ENCODE measurements at places on chromosomes 12 and 14. TPM values are rescaled to one million over a fixed set of nuclear protein-coding genes. Genes with fewer than 3 reads are reported as not detected.

The TAS2R7 gene
- total RNA-seq: not detected

The LMO3 gene
- total RNA-seq: 0.10 TPM

The OAS3 gene
- total RNA-seq: 2.9 TPM

The RNASE4 gene
- total RNA-seq: 0.77 TPM

The KRT85 gene
- total RNA-seq: not detected

The SMCO2 gene
- not detected for total RNA-seq

The BBOF1 gene
- total RNA-seq: 1.0 TPM

The YLPM1 gene
- total RNA-seq: 38.9 TPM

The KERA gene
- total RNA-seq: not detected

The CCDC198 gene
- not detected for total RNA-seq

The CATSPERB gene
- total RNA-seq: 0.52 TPM

The SMAGP gene
- total RNA-seq: 1.9 TPM

The ZNF891 gene
- total RNA-seq: 0.69 TPM

The C14orf132 gene
- 0.57 TPM for total RNA-seq

The DBX2 gene
- 0.08 TPM for total RNA-seq

The MGST1 gene
- total RNA-seq: 9.3 TPM

The PIWIL1 gene
- not detected for total RNA-seq

The ANKRD52 gene
- 14.2 TPM for total RNA-seq

The SIX4 gene
- total RNA-seq: 44.8 TPM

The CABP1 gene
- total RNA-seq: 3.4 TPM

The SPIC gene
- total RNA-seq: not detected

The SLC25A47 gene
- total RNA-seq: not detected

The OR4K13 gene
- not detected for total RNA-seq

The INSM2 gene
- not detected for total RNA-seq

The TAS2R42 gene
- not detected for total RNA-seq

The SLC41A2 gene
- total RNA-seq: 0.80 TPM

The ANKS1B gene
- total RNA-seq: 7.4 TPM

The CRACR2A gene
- total RNA-seq: 1.7 TPM

The PRB2 gene
- total RNA-seq: not detected

The TMEM119 gene
- total RNA-seq: 2.6 TPM

The KRT2 gene
- not detected for total RNA-seq

The SLC5A8 gene
- total RNA-seq: not detected

The CFAP251 gene
- total RNA-seq: 0.63 TPM

The SIX6 gene
- total RNA-seq: 0.38 TPM

The RPGRIP1 gene
- total RNA-seq: not detected

The EGLN3 gene
- total RNA-seq: 27.2 TPM

The C12orf42 gene
- total RNA-seq: not detected

The MSI1 gene
- total RNA-seq: 0.06 TPM
